Naive thymus-derived CD8-positive, alpha-beta T cell (primary cell): ENCODE measurements at places on chromosomes 3 and 15. TPM values are rescaled to one million over a fixed set of nuclear protein-coding genes. Genes with fewer than 3 reads are reported as not detected.

Gene SNX22
- polyA plus RNA-seq, result 0.76 TPM

Gene TMCO5A
- polyA plus RNA-seq, result not detected

Gene CHDH
- 0.04 TPM for polyA plus RNA-seq

Gene PARP15
- 8.4 TPM for polyA plus RNA-seq

Gene KBTBD13
- not detected for polyA plus RNA-seq

Gene SOX14
- polyA plus RNA-seq, result not detected

Gene GOLGA8N
- 0.17 TPM for polyA plus RNA-seq

Gene CEP19
- polyA plus RNA-seq, result 4.6 TPM

Gene PCOLCE2
- not detected for polyA plus RNA-seq

Gene GNAT1
- polyA plus RNA-seq, result not detected

Gene TAGLN3
- polyA plus RNA-seq, result not detected

Gene TRH
- not detected for polyA plus RNA-seq

Gene CPOX
- 2.4 TPM for polyA plus RNA-seq

Gene TRANK1
- polyA plus RNA-seq, result 17.9 TPM

Gene SLC35G2
- 1.2 TPM for polyA plus RNA-seq

Gene SAMMSON
- not detected for polyA plus RNA-seq

Gene SCAANT1
- not detected for polyA plus RNA-seq

Gene NEK10
- polyA plus RNA-seq, result not detected

Gene AADACL2
- not detected for polyA plus RNA-seq

Gene CYP19A1
- not detected for polyA plus RNA-seq

Gene HESX1
- polyA plus RNA-seq, result 0.87 TPM

Gene NBEAL2
- 1.9 TPM for polyA plus RNA-seq

Gene ACTR8
- polyA plus RNA-seq, result 17.6 TPM

Gene CSTA
- polyA plus RNA-seq, result 0.29 TPM

Gene CADPS
- not detected for polyA plus RNA-seq

Gene PIF1
- not detected for polyA plus RNA-seq

Gene SPINK8
- not detected for polyA plus RNA-seq

Gene MYO5C
- 0.22 TPM for polyA plus RNA-seq

Gene PLA1A
- not detected for polyA plus RNA-seq

Gene LRRC49
- polyA plus RNA-seq, result not detected

Gene ATP13A4
- 0.93 TPM for polyA plus RNA-seq

Gene TMEM266
- not detected for polyA plus RNA-seq

Gene CP
- polyA plus RNA-seq, result not detected

Gene ARRDC4
- polyA plus RNA-seq, result 0.63 TPM

Gene GOLGA6D
- not detected for polyA plus RNA-seq

Gene NTRK3
- polyA plus RNA-seq, result not detected

Gene FBXL2
- polyA plus RNA-seq, result 0.39 TPM

Gene ALPK3
- not detected for polyA plus RNA-seq

Gene DYNC1LI1
- polyA plus RNA-seq, result 14.7 TPM

Gene CMTM7
- polyA plus RNA-seq, result 98.5 TPM

Gene A4GNT
- not detected for polyA plus RNA-seq

Gene ZBED2
- polyA plus RNA-seq, result 1.1 TPM

Gene LINS1
- polyA plus RNA-seq, result 71.4 TPM

Gene ADGRG7
- polyA plus RNA-seq, result not detected

Gene DUOXA2
- not detected for polyA plus RNA-seq

Gene TNNC1
- 1.4 TPM for polyA plus RNA-seq

Gene ASB14
- polyA plus RNA-seq, result 0.08 TPM

Gene GAP43
- not detected for polyA plus RNA-seq

Gene PLSCR1
- polyA plus RNA-seq, result 20.8 TPM

Gene COL6A5
- polyA plus RNA-seq, result not detected

Gene ENTPD3
- polyA plus RNA-seq, result not detected

Gene GRK7
- not detected for polyA plus RNA-seq

Gene SLC12A1
- not detected for polyA plus RNA-seq

Gene CHST2
- polyA plus RNA-seq, result 4.2 TPM

Gene HGD
- polyA plus RNA-seq, result not detected

Gene ERC2
- polyA plus RNA-seq, result 0.05 TPM

Gene KLHL40
- not detected for polyA plus RNA-seq

Gene POLQ
- polyA plus RNA-seq, result 0.02 TPM
